Esophagus mucosa (tissue), 1 donor: ENCODE measurements at places on chromosomes 7 and 10. TPM values are rescaled to one million over a fixed set of nuclear protein-coding genes. Genes with fewer than 3 reads are reported as not detected.

The GSDME gene
- total RNA-seq = 8.3 TPM

The FAM25A gene
- 29.4 TPM for total RNA-seq

The SFR1 gene
- 4.8 TPM for total RNA-seq

The CFAP46 gene
- 0.64 TPM for total RNA-seq

The CRYGN gene
- total RNA-seq = not detected

The PBLD gene
- 2.4 TPM for total RNA-seq

The OR2A5 gene
- not detected for total RNA-seq

The PRRT4 gene
- 1.3 TPM for total RNA-seq

The GATAD1 gene
- 13.1 TPM for total RNA-seq

The MMRN2 gene
- total RNA-seq = 9.0 TPM

The C10orf120 gene
- total RNA-seq = not detected

The CACNB2 gene
- total RNA-seq = 0.40 TPM

The SLC29A3 gene
- total RNA-seq = 0.92 TPM

The OPN1SW gene
- total RNA-seq = not detected

The WDR86 gene
- total RNA-seq = 0.48 TPM

The VGF gene
- total RNA-seq = not detected

The OR6V1 gene
- not detected for total RNA-seq

The VSIR gene
- total RNA-seq = 45.8 TPM

The VSTM4 gene
- 0.68 TPM for total RNA-seq

The MAGI2 gene
- 0.80 TPM for total RNA-seq

The SFTPA1 gene
- total RNA-seq = 0.32 TPM

The EMX2 gene
- total RNA-seq = not detected

The PLEKHS1 gene
- total RNA-seq = 1.0 TPM

The C10orf53 gene
- total RNA-seq = not detected

The CPA2 gene
- total RNA-seq = not detected

The C10orf62 gene
- total RNA-seq = 0.16 TPM

The AKR1D1 gene
- not detected for total RNA-seq

The CRHR2 gene
- total RNA-seq = not detected

The TLL2 gene
- total RNA-seq = 0.12 TPM

The PUS7 gene
- total RNA-seq = 12.1 TPM

The MDH2 gene
- total RNA-seq = 204 TPM
